ENCODE measurements at places on chromosomes 1 and 21.
A peak's percentile ranks its signal among the peaks of the same experiment; 100 is the strongest.

DNA sequence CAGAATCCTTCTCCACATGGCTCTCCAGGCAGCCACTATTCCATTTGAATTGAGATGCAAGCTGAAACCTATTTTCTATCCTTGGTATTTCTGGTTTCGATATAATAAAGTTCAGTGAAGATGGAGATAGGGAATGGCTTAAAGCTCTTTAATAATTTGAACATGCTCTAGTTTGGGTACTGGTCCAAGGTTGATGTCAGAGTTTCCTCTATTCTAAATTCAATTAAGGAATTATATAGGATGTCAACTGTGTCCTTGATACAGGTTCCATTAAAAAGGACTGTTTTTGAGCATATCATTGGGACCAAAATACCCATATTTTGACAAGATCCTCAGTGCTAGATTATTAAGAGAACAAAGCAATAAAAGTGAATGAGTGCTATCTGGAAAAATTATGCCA is 245.3 kb downstream of the SPATA17 start:
- no peak for DNase-seq

DNA sequence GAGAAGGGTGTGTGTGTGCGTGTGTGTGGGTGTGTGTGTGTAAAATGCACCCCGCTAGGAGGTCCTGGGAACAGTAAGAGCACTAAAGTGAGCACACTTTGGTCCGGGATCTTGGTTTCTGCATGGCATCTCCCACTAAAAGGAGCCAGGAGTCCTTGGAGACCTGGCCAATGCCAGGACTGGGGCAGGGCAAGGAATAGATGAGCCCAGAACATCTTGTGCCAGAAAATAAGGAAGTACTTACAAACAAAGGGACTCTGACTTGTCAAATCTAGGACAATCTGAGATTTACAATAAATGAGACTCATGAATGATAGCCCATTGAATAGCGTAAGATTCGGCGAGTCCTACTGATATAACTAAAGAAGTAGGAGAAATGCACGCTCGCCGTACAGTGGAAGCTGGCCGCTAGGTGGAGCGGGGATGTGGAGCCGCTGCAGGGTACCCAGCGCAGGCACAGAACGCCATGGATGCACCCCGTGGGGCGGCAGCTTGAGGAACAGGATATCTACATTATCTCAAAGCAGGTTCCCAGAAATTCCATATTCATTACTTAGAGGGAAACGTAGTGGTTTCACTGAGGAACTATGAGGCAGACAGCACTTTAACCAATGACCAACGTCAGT is 7.1 kb downstream of the SLC37A1 start:
- DNase-seq = no peak

GRCh38 chr1:232483826-232484225 is 146.1 kb downstream of the SIPA1L2 start:
- DNase-seq = no peak

DNA sequence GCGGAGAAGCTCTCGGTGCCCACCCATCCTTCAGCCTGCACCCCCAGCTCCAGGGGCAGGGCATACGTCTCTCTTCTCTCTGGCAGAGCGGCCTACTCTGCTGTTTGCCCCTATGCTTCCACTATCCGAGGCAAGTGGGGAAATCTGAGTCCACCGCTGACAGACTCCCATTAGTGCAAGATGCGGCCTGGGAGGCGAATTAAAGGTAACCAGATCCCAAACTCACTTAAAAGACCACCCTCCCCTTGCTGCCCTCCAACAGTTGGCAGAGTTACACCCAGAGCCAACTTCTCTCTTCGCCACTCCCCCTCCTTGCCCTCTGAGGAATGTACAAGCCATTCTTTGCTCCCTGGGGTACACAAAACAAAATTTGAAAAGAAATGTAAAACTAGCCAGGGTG is 6.4 kb downstream of the FOXD3 start:
- DNase-seq = no peak

GRCh38 chr1:240909701-240910457 is 297.9 kb upstream of the GREM2 start:
- no peak for DNase-seq

DNA sequence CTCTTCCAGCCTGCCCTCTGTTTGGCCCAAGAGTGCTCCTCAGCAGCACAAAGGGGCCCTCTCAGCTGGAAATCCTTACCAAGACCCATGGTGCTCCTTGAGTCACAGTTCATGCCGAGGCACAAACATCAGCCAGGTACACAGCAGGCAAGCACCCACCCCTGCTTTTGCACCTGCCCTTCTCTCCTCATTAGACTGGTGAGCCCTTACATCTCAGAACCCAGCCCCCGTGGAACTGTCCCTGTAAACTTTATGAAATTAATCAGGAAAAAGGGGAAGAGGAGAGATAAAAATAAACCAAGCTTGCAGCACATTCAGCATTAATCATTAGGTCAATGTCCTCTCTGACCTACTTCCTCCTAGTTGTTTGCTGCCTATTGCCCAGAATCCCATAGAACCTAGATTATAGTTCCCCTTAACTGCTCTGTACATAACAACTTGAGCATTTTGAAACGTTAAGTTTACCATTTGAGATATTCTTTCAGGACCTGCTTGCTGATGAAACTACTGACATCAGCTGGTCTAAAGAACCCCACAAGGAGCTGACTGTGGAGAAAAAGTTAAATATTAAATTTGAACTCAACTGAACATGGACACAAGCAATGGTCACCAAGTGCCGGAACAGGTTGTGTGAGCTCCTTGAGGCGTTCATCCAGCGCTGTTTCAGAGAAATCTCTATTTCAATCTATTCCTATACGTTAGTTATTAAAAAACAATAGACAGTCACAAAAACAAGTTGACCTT is 738.4 kb downstream of the MATN1 start:
- no peak for DNase-seq

DNA sequence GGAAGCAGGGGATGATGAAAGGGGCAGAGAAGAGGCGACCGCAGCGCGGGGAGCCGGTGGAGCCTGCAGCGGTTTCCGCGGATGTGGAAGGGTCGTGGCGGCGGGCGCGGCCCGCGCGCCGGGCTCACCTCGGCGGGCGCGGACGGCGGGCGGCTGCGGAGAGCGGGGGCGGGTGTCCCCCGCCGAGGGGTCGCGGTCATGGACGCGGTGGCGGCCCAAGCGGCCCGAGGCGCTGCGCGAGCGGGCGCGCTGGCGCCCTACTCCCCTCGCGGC is 572 bp downstream of the LPGAT1 start:
- DNase-seq = no peak

GRCh38 chr1:21318714-21319159 is 28.5 kb upstream of the ECE1 start:
- DNase-seq = no peak

GRCh38 chr1:229403573-229403972 is 30.3 kb downstream of the ACTA1 start:
- DNase-seq = no peak

GRCh38 chr1:67749263-67749843 is 64.4 kb downstream of the GADD45A start:
- no peak for DNase-seq

DNA sequence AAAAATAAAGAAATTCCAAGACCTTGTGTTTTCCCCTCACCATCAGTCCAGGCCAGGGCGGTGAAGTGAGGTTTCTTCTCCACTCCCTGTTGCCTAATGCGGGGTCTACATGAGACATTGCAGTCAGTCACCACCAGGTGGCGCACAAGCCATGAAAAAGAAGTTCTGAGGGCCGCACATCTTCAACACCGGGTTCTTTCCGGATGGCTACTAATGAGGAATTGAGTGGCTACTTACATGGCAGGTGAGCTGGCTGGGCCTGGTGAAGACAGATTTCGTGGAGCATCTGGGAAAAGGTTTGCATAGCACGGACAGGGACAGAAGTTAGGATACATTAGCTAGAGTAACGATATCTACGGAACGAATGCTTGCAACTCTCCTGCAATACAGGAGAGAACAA is 15.8 kb upstream of the S100A11 start:
- DNase-seq = peak; percentile 69

- DNase-seq = no peak
These were observed 12.3 kb upstream of the NFASC start for GRCh38 chr1:204858363-204858821.

Measured in activated B cell treated with CpG ODN at 0.5 μM for 24 hours (primary cell).